NCI-H1436 treated with DMSO at 0.1 percent for 48 hours (cell line): ENCODE measurements at places on chromosomes 16 and 17.

DNA sequence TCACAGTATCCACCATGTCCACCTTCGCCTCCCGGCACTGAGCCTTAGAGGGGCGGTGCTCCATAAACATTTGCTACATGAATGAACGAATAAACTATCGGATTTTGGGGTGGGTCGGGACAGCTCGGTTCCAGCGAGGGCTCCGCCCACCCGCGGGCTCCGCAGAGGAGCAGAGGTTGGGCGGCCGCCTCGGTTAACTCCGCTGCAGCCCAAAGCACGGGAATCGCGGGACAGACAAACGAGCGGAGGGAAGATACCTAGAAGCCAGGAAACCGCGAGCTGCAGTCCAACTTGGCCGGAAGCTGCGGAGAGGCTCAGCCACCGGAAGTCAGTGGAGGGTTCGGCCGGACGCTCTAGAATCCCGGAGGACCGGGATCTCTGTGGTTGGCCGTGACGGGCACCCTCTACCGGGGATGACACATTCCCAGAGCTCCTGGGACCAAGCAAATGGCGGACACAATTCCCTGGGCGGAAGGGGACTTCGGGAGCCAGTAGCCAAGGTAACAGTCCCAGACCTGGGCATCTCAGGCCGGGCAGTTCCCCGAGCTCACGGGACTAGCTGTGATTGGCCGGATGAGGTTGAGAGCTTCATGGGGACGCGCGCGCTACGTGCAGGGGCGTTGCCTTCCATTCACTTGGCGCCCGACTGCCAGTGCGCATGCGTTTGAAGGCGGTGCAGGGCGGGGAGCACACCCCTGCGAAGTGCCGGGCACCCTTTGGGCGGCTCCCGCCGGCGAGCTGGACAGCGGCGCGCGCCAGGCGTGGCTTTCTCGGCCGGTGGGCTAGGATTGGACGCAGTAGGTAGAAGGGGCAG is 489 bp upstream of the MAPK7 start:
- peak; percentile 100 for DNase-seq

DNA sequence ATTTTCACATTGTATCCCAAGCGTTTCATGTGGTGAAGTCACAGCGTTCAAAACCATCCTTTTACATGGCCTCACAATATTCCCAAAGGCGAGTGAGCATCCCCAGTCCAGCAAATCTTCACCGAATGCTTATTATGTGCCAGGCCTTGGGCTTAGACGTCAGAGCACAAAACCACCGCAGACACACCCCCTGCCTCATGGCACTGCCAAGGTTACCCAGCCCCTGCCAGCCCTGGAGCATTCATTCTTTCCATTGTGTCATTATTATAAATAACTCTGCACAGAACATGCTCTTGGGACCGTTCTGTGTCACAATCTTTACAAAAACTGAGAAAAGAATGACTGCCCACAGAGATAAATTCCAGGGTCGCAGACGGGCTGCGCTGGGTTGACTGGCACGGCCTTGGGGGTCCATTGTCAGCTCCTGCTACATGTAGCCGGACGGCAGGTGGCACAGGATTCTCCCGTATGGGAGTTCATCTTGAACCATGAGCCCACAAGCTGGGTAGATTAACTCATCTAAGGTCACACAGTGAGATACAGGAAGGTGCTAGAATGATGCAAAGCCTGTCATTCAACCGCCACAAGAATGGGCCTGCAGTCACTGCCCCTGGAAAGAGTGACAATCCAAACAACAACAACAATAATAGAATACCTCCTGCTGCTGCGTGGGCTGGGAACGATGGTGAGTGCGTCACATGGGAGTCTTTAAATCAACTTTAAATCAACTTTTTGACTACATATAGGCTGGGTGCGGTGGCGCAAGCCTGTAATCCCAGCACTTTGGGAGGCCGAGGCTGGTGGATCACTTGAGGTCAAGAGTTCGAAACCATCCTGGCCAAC is 4.5 kb upstream of the NECAB2 start:
- DNase-seq = no peak

DNA sequence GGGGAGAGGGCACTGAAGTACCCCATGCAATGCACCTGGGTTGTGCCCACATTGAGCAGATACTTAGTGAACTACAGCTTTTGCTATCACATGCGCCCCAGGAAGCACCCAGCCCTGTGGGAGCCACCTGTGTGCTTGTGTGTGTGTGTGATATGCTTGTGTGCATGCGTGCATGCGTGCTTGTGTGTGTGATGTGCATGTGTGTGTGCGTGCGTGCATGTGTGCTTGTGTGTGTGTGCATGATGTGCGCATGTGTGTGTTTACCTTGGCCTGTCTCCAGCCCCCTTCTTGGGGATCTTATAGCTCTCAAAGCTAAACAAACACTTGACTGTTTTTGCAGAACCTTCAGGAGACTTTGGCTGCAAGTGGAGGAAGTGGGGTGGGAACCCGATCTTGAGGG is 841 bp downstream of the C16orf89 start:
- DNase-seq = peak; percentile 17

GRCh38 chr16:4734730-4735535 is 596 bp downstream of the DNAAF8 start:
- peak; percentile 7 for DNase-seq

DNA sequence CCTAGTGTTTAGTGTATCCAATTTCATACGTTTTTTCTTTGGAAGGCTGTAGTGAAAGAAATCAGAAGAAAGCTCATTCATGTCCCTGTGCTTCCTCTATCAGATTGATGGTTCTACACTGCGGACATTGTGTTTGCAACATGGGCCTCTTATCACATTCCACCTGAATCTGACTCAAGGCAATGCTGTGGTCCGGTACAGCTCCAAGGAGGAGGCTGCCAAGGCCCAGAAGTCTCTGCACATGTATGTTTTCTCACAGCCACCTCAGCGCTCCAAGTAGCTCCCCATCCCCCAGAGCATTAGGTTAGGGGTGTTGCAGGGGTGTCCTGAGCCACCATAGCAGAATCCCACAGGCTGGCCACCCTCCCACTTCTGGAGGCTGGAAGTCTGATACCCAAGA is 25.2 kb downstream of the TMC6 start:
- no peak for DNase-seq

DNA sequence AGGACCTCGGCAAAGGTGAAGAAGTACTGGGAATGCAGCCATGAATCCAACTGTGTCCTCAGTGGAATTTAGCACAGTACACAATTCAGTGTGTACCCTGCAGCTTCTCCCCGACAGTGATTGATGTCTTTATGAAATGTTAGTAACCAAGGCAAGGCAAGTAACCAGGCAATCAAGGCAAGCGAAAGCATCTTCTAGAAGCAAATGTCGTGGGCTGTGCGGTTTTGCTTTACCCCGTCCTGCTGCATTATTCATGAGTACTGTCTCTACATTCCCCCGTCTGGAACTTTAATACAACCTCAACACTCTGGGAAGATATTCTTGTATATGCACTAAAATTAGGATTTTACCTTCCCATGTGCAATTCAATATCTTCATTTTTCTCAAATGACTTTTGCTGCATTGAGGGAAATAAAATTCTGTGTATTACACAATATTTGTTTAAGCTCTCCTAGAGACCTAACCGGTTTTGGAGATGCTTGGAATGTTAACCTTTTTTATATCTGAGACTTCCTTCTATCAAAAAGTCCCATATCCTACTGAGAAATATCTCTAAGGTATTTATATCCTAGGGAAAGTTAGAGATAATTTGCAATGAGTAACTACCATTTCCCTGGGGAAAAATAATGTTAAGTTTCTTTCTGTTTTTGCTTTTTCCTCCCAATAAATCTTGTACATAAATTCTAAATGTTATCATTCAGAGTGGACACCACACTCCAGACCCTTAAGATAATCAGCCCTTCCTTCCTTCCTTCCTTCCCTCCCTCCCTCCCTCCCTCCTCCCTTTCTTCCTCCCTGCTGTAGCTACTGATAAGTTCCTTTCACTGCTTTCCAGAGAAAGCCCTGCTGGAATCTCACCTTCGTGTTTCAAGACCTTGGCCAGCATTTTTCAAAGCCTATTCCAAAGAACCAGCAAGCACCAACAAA is 51.9 kb upstream of the ADORA2B start:
- no peak for DNase-seq

DNA sequence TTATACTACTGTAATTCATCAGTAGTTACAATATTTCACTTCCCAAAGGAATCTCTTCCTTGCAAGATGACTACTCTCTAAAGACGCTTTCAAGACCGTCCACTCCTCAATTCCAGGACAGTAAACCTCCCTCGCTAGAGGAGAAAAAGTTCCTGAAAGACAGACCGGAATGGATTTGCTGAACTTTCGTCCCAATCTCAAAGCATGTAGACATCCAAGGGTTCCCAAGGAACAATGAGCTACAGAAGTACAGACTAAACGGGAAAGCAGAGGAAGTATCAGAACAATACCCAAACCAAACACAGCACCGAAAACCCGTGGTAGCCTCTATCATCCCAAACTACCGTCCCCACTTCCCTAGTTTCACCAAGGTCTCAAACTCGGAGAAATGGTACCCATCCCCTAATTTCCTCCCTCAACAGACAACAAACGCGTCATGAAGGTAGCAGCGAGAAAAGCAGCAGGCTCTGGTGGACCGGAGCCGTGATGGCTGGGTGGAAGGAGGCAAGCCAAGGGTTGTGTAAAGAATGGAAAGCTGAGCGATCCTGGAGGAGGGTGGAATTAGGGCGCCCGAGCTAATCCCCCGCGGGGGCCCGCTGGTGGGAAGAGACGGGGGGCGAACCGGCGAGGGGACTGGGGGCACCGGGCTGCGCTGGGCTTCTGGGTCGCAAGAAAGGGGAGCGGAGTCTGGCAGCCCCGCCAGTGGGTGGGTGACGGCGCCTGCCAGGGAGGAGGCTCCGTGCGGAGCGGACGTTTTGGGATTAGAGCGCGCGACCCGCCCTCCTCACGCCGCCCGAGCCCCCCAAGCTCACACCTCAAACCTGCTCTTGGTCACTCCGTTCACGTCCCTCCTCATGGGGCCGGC is 647 bp downstream of the FBXL20 start:
- DNase-seq = no peak

- no peak for DNase-seq
These were observed at the start of gene CX3CL1 for GRCh38 chr16:57372372-57373116. CX3CL1 (plus strand) TSS chr16:57372490; CDS start chr16:57372569, 79 bp downstream.

GRCh38 chr17:64630309-64631223 is 31.5 kb downstream of the SMURF2 start:
- DNase-seq = no peak

GRCh38 chr16:85056211-85056748 is 28.7 kb downstream of the KIAA0513 start:
- DNase-seq = no peak

DNA sequence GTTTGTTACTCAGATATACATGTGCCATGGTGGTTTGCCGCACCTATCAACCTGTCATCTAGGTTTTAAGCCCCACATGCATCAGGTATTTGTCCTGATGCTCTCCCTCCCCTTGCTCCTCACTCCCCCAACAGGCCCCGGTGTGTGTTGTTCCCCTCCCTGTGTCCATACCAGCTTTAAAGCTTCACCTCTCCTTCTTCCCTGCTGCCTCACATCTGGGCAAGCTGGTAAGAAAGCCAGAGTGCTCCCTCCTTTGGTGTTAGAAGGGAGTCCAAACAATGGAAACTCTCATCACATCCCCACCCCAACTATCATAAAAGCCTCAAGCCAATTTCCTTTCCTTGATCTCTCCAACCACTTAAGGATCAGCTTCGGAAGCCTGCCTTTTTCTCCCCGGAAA is 1115.6 kb upstream of the GOT2 start:
- DNase-seq = no peak

GRCh38 chr17:43211480-43212402 is at the start of gene TMEM106A:
TMEM106A (plus strand) TSS chr17:43211875; CDS start chr17:43213042, 1,167 bp downstream.
- DNase-seq = no peak

- no peak for DNase-seq
These were observed 258.8 kb upstream of the ASIC2 start for GRCh38 chr17:33551911-33552310.

DNA sequence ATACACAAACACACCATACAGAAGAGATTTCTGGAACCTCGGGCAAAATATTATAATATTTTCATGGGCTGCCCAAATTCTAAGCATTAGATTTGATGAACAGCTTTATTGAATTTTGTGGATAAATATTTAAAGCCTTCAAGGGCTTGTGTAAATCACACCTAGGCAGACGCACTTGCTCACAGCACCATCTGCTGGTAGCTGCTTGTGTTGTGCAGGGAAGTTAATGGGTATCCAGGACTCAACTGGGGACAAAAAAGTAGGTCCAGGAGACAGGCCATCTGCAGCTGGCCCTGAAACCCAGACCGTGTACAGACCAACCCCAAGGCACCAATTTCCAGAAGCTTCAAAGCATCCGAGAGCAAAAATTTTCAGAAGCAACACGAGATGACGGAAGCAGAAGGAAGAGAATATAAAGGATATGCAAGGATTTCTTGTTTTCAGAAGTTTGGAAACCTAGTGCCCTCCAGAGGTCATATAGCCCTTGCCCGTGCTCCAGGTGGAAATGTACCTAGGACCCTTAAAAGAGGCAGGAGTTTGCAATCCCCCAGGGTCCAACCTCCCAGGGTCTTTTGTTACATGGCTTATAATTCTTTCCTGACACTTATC is 140.0 kb downstream of the CHD9NB start:
- peak; percentile 15 for DNase-seq

- DNase-seq = no peak
These were observed 222.0 kb downstream of the HS3ST3B1 start for GRCh38 chr17:14522795-14523387.

DNA sequence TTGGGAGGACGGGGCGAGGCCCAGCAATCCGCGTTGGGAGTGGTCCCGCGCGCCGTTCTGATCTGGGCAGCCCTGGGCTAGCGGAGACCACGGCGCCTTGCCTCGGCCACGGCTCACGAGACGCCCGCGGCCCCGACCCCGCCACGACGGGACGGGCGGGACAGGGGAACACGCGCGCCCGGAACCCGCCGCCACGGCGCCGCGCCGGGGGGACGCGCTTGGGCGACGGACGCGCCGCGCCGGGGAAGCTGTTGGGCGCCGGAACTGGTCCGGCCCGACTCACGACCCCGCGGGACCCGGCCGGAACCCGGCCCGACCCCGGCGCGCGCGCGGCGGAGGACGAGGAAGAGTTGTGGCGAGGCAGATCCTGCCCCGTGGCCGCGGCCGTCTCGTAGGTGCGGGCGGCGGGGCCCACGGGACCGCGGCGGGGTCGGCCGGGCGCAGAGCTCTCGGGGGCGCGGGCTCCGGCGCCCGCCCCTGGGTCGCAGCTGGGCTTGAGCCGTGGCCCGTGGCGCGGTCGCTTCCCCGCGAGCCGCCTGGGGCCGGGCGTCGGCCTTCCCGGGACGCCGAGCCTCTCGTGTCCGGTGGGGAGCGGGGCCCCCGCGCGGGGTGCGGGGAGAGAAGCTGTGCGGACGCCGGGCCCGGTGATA is at the start of gene ACSF3:
Gene ACSF3, plus strand, starts transcription at position 251 of the 650 bp plus-strand sequence. CDS start 6,830 bp downstream, outside the sequence.
- DNase-seq = no peak

- DNase-seq = no peak
These were observed 44.1 kb downstream of the CRLF3 start for GRCh38 chr17:30780343-30780742.

DNA sequence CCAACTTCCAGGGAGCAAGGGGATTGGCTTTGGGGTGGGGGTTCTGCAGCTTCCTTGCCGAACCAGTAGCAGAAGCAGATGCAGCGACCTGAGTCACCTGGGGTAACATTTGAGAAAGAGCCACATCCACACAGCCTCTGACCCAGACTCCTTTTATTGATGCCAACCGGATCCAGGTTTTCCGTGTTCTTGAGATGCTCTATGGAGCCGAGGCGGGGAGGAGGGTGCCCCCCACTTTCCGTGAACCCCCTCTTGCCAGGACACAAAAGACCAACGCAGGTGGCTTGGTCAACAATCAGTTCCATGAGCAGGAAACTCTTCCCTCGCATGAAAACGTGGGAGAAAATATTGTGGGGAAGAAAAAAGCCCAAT is 125.8 kb downstream of the C16orf78 start:
- no peak for DNase-seq
